CD8-positive, alpha-beta T cell (primary cell): ENCODE measurements at places on chromosomes 12 and 14.

DNA sequence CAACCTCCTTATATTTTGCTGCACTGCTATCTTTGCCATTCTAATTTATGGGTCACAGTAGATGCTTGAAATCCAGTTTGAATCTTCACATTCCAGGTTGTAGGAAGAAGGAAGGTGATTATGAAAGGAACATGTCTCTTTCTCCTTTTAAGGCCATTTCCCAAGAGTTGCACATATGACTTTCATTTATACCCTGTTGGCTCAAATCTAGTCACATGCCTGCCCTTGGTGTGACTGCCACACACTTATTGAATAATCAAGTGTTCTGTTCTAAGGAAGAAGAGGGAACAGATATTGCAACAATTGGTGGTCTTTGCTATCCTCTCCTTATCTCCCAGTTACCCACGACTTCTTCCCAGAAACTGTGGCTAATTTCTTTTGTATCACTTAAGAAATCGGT is 404.3 kb downstream of the TMEM117 start:
- no peak for DNase-seq

DNA sequence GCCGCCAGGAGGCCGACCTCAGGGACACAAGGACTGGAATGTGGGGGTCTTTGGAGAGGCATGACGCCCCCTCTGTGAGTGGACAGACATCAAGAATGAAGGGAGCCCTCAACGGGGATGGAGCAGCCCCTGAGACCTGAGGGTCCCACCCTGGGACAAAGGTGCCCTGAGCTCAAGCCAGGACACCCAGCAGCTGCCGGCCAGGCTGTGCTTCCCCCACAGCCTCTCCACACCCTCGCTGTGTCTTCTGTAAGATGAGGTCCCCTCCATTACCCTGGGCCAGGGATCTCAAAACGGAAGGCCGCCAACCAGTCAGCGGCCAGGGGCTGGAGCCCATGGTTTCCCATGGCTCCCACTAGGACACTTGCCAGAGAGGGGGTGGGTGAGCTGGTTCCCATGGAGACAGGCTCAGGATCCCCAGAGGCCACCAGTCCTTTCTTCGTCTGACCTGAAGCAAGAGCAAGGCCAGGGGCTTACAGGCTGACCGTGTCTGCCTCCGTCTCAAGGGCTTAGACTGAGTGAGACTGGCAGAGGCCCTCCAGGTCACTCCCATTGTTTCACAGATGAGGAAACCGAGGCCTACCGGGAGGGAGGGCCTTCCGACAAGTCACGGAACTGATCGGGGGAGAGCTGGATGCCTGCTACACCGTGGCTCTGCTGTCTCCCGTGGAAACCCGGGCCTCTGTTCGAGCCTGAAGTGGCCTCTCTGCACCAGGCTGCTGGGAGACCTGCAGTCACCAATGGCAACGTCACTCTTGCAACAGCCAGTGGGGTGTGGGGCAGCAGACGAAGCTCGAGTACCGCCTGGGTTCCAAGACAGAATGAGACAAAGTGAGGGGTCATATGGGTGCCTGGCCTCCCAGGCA is 91.7 kb upstream of the DIO3 start:
- no peak for DNase-seq

DNA sequence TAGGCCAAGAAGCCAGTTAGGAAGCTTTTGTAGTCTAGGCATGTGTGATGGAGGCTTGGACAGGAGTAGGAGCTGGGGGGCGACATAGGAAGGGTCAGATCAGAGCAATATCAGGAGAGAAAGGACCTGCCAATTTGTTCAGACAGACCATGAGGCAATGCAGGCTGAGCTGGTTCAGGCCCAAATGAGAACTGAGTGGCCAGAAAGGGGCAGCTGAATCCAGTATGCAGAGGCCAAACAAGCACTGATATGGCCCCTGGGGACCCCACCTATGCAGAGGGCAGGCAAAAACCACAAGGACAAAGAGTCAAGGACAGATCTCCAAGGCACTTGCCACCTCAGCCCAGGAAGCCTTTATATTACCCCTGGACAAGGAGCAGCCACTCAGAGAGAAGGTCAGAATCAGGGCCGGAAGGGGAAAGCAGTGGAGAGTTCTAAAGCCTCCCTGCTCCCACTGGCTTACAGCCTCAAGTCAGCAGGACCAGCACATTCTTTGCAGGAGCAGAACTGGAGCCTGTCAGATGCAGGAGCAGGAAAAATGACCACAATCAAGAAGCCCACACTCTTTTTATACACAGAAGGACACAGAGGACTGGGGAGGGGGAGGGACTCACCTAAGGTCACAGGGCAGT is 37.2 kb downstream of the CLMN start:
- no peak for DNase-seq

- DNase-seq = no peak
Measured at GRCh38 chr12:17918013-17918412, 172.0 kb downstream of the RERGL start.

DNA sequence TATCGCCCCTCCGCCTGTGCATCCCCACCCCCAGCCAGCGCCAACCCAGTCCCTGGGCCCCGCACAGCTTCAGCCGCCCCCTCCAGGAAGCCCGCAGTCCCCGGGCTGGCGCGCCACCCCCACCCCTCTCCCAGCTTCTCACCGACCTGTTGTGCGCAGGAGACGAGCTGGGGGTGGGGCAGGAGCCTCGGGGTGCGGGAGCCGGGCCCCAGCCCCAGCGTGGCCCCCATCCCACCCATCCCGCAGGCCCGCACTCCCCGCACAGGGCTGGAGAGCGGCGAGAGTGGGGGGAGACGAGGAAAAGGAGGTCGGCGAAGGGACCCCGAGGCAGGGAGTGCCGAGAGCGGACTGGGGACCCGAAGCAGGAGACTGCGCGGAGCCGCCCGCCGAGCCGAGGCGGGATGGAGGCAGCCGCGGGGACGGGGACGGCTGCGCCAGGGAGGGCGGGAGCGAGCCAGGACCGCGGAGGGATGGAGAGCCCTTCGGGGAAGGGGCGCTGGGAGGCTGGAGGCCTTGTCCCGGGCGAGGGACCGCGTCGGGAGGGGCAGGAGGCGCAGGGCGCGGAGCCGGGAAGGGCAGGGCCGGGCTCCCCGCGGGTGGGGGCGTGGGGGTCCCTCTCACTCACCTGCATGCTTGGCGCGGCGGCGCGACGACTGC is 498 bp downstream of the PIANP start:
- peak; percentile 32 for DNase-seq

- DNase-seq = peak; percentile 68
Measured at GRCh38 chr14:68785534-68786490, 7.1 kb downstream of the ZFP36L1 start.

GRCh38 chr14:54549862-54550261 is 17.1 kb upstream of the SAMD4A start:
- DNase-seq = no peak

DNA sequence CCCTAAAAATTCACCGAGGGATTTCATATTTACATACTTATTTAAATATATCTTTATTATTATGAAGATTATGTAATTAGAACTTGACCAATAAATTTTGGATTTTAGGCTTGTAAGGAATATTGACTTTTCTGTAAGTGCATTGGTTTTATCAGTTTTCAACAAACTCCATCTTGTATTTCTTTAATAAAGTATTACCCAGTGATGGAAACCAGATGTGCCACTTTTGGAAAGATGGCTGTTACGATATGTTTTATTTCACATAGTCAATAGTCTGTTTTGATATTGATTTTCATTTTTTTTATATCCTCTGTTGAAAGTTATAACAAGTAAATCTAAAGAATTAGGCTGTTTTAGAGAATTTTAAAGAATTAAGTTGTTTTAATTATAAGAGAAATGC is 1.8 kb downstream of the MON2 start:
- no peak for DNase-seq

GRCh38 chr14:105487986-105488777 is 1.5 kb downstream of the CRIP1 start:
- no peak for DNase-seq

- no peak for DNase-seq
Measured at GRCh38 chr14:52355016-52355431, 40.9 kb downstream of the PTGER2 start.

DNA sequence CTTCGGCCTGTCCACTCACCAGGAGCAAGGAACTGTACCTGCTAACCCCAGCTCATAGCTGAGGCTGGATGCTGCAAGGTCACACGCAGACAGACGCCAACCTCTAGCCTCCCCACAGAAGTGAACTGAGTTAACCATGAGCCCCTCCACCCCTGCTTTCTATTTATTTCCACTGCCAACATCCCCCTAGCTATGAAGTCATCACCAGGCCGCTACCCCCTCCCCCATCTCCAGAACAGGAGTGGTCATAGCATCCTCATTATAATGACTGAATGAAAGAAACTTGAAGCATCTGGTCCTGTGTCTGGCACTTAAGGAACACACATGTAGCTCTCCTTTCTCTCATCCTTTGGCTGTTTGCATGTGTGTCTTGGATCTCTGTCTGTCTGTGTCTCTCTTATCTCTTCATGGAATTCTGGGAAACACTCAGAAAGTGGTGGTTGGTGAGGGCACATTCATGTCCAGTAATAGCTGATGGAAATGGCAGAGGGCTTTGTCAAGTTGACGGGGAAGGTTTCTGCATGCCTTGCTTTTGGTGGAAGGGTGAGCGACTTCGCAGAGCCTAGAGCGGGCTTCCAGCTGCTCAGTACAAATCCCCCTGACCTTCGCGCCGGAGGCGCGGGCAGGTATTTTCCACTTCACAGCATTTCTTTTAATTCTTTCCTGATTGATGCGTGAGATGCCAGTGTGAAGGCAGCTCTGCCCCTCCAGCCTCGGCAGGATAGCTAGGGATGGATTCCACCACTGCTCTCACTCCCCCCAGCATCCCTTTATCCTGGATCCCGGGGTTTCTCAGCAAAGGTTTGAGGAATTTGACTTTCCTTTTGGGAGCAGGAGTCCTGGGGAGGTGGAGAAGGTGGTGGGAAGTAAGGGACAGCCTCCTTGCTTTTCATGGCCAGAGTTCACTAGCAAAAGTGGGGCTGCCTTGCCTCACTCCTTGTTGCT is 198.2 kb downstream of the CHST11 start:
- DNase-seq = no peak

DNA sequence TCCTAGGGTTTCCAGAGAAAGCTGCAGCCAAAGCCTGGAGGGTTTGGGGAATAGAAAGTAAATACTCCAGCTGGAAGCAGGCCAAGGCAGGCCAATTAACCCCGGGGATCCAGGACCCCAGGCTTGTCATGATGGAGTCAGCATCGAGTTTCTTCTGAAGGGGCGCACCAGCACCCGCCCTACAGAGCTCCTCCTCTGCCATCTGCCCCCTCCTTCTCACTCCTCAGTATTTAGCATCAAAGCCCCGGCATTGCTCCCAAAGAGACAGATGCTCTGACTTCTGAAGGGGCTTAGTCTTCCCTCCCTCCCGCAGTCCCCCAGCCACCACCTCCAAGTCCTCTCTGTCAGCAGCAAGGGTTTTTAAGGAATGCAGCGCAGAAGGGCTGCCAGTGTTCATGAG is 285.1 kb upstream of the NOS1 start:
- DNase-seq = no peak

GRCh38 chr14:34199585-34199984 is 248.7 kb upstream of the EGLN3 start:
- no peak for DNase-seq

DNA sequence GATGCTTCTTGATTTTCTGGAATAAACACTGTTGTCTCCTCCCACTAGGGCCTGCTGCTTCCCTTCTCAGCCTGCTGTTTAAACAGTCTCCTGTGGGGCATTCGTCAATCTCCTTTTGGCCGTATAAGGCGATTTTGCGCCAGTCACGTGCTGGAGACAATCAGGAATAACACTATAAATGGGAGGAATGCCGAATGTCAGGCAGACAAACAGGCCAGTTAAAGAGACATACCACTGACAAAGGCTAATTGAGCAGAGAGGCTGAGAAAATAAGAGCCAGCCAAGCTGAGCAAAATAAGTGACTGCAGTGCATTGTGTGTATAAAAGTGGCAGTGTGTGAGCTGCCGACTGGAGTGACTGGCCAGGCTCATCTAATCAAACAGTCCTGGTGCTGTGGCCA is 23.3 kb downstream of the DMAC2L start:
- DNase-seq = no peak

- no peak for DNase-seq
Measured at GRCh38 chr12:88856201-88856600, 275.9 kb upstream of the KITLG start.

- no peak for DNase-seq
Measured at GRCh38 chr14:71762575-71762974, 169.7 kb upstream of the RGS6 start.

DNA sequence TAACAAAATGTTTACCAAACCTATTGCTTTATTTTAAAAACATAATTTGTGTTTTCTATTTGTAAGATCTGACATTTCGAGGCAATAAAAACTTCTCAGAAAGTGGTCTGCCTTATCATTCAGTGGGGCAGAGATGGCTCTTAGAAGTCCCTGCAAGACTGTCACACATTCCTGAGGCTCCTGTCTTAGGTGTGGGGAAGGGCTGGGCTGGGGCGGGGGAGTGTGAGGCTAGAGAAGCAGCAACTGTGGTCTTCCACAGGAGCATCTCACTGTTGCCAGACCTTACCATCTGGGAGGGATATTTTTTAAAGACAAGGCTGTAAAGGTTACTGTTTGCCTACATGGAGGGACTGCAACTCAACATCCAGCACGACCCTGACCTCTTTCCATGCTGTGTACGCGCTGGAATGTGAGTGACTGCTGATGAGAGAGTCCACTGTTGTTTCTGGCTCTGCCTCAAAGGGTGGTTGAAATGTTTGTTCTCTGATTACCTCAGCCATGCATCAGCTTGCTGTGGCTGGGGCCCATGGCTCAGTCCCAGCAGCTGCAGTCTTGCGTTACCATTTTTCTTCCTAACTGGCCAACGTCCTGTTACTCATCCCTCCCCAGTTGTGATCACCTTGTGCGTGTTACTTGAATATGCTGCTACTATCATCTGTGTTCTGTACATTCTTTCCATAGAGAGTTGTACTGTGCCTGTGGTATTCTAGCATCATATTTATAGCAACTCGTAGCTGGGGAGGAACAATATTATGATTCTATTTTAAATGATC is 12.4 kb downstream of the ERG28 start:
- no peak for DNase-seq

GRCh38 chr12:50453872-50454271 is 50.9 kb upstream of the DIP2B start:
- DNase-seq = no peak

- no peak for DNase-seq
Measured at GRCh38 chr14:75260025-75260763, 18.4 kb upstream of the FOS start.

- DNase-seq = no peak
Measured at GRCh38 chr14:68160779-68161546, 341.4 kb downstream of the RAD51B start.

- no peak for DNase-seq
Measured at GRCh38 chr12:863285-863684, 86.2 kb downstream of the RAD52 start.
